ENCODE measurements at places on chromosomes 7 and 10. TPM values are rescaled to one million over a fixed set of nuclear protein-coding genes. Genes with fewer than 3 reads are reported as not detected.

DNA sequence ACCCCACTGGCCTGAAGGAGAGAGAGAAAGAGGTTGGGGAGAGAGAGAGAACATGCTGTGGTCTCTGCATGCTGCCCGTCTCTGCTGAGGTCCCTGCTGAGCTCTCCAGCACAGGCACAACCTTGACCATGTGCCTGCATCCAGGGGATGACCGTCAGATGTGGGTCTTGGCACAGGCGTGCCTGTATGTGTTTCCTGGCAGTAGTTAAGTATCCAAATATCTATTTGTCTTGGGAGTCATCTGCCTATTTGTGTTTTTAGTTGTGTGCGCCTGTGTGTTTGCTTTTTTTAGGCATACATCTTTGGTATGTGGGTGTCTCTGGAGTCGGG lies 1.9 kb upstream of the UNC5B start:
- no peak overlapping the region for H3K4me3 ChIP-seq
- H3K36me3 ChIP-seq = no peaks in the 10 kb centered on the region
- DNase-seq = no peak
- H3K27ac ChIP-seq = no peak overlapping the region
- peaks cover 28% of the 10 kb centered on the region for H3K27me3 ChIP-seq

- no peak for DNase-seq
- H3K4me3 ChIP-seq = no peak overlapping the region
- H3K27me3 ChIP-seq = no peaks in the 10 kb centered on the region
- no peaks in the 10 kb centered on the region for H3K36me3 ChIP-seq
- no peaks in the 10 kb centered on the region for H3K4me1 ChIP-seq
These were observed 13.6 kb downstream of the PON2 start for GRCh38 chr7:95421000-95421846.

DNA sequence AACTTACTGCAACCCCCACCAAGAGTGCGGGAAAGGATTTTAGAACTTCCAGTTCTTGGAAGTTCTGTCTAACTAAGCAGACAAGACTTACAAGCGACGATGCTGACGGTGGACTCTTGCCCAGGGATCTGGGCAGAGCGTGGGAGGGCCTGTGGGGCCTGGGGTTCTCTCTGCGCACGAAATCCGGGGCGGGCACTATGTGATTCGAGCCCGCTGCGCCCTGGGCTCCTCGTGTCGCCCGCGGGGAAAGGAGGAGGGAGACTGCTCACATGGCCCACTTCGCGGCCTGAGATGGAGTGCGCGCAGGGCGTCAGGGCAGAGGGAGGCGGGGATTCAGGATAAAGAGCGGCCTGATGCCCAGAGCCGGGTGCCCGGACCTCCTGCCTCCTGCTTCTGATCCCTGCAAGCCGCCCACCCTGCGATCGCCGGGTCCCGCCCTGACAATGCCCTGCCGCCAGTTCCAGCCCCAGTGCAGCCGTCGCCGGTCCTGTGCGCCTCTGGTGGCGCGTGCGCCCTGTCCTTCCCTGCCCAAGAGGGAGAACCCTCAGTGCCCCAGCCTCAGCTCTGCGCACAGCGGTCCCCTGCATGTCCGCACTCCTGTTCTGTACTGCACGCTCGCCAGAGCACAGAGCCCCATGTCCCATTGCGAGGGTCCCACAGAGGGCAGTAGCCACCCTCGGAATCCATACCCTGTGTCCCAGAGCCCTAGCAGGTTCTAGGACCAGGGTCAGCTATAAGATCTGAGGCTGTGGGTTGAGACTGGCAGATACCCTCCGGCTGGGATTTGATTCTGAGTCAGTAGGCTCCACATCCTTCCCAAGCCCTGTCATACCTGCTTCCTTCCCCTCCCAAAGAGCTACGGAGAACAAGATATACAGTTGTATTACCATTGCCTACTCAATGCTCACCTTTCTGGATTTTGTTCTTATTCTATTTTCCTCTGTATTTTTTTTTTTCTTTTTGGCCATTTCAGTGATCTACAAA lies 99.4 kb upstream of the TMEM106B start:
- peaks cover 9% of the 10 kb centered on the region for H3K4me1 ChIP-seq
- no peaks in the 10 kb centered on the region for H3K36me3 ChIP-seq
- H3K27ac ChIP-seq = no peak overlapping the region
- no peak overlapping the region for H3K4me3 ChIP-seq
- DNase-seq = no peak
- peaks cover 41% of the 10 kb centered on the region for H3K27me3 ChIP-seq

Gene TRIP6
- total RNA-seq = 1.5 TPM

GRCh38 chr10:60537697-60538096 lies 148.0 kb upstream of the ANK3 start:
- H3K36me3 ChIP-seq = no peaks in the 10 kb centered on the region
- H3K27ac ChIP-seq = no peak overlapping the region
- no peaks in the 10 kb centered on the region for H3K4me1 ChIP-seq

- no peak overlapping the region for H3K27ac ChIP-seq
- H3K4me3 ChIP-seq = no peak overlapping the region
- peaks cover 13% of the 10 kb centered on the region for H3K4me1 ChIP-seq
- no peak for DNase-seq
- H3K27me3 ChIP-seq = no peaks in the 10 kb centered on the region
These were observed 11.7 kb downstream of the TBXAS1 start for GRCh38 chr7:139840776-139841175.
